Activated CD8-positive, alpha-beta memory T cell treated with anti-CD3 and anti-CD28 coated beads for 1 hour (primary cell): ENCODE measurements at places on chromosomes 12 and 14.

- no peak for DNase-seq
Observed at GRCh38 chr12:21894792-21895595, 46.2 kb downstream of the ABCC9 start.

DNA sequence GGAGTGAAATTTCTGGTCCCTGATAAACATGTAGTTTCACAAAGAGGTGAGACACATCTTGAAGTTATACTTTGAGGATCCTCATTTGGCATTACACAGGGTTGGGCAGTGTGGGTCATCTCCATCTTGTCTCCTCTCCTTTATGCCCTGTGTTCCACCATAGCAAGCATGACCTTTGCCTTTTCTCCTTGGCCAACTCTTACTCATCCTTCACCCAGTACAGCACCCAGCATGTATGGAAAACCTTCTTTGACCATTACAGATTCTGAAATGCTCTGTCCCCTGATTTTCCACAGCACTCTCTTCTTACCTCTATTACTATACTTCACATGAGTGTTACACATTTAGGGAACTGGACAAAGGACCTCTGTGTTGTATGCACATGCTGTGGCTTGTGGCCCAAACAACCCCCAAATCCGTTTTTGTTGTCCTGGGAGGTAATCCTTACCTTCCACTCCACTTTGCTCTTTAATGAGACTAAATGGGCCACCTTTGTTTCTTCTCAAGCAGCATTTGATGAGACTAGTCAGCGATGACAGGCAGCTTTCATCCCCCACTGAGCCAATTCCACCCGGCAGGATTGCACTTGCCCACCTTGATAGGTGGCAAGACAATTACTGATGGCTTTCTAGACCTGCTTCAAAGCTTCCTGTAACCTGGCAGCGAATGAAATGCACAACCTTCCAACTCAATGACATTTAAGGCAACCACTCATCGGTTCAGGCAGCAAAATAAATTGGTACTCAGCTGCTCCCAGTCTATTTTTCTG, 163.5 kb downstream of the MON2 start:
- no peak for DNase-seq

DNA sequence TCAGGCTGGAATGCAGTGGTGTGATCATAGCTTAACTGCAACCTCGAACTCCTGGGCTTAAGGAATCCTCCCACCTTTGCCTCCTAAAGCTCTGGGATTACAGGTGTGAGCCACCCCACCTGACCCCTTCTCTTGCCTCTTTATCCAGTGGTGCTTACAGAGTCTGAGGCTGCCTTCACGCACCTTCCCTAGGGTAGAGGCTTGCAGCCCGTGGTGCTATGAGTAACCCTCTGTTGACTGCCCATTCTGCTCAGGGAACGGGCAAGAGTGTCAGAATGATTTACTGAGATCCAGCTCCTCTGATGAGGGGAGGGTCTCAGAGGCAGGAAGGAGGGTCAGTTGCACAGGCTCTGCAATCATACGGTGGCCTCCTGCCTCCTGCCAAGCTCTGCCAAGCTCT, 125.1 kb upstream of the TBX3 start:
- no peak for DNase-seq

- no peak for DNase-seq
Observed at GRCh38 chr14:56196274-56196673, 78.1 kb downstream of the PELI2 start.

GRCh38 chr12:2009623-2010022, 5.4 kb upstream of the DCP1B start:
- DNase-seq = no peak
